Fibroblast of skin of back (primary cell): ENCODE measurements at places on chromosomes 2 and 18.

DNA sequence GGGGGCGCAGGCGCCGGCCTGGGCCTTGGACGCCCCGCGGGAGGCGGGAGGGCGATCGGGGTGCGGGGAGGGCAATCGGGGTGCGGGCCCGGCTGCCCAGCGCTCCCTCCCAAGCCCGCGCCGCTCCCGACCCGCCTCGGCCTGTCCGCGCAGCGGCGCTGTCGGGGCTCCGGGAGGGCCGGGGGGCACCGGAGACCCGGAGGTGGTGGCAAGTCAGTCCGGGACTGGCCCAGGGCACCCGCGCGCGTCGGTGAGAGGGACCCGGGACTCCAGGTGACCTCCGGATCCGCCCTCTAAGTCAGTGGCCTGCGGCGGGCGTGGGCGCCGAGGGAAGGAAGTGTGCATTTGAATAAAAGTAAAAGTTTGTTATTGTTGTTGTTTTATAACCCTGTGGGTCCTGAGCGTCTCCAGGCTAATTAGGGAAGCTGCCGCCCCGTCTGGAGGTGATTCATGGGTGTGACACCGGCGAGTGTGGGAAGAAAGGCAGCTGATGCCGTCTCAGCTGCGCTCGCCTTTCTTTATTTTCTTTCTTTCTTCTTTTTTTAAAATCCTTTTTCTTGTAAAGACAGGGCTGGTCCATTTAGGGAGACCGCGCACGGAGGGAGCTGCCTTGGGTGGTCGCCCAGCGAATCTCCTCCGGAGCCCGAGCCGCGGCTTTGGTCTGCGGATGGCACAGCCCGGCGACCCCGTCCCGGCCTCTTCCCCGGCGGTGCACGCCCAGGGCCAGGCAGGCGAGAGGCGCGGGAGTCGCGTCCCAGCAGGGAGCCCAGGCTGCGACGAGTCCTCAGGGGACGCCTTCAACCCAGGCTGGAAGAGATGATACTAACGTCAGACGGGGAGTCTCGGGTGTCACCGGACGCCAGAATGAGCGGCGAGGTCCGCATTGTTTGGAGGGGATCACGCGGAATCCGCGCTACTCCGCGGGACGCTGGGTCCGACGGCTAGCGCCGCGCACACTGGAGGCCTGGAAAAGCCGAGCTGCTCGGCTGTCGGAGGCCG is 627 bp upstream of the CRACDL start:
- DNase-seq = no peak

DNA sequence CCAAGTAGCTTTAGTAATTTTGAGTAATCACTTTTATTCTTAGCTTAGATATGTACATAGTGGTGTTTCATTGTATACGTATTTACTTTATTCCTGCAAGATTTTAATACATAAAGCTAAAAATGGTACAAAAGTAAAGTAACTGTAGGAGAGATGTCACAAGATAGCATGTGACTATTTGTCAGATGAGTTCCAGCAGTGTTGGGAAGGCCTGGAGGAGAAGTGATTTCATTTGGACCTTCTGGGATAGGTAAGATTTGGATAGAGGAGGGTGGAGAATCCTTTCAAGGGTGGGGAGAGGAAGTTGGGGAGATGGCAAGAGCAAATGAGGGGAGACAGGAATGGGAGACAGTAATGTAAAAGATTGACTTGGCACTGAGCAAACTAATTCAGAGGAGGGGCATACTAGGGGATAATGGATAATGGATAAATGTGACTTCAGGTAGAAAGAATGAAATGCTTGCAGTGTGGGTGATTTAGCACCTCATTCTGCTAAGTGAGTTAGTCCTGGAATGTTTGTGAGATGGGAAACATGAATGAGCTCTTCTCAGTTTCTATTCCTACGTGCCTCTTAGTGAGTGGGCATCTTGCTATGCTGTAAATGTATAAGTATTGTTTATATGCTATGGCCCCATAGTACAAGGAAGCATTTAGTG is 10.5 kb downstream of the WDR43 start:
- DNase-seq = no peak

GRCh38 chr18:62071071-62071470 is 115.8 kb downstream of the PIGN start:
- DNase-seq = no peak

- DNase-seq = no peak
Observed at GRCh38 chr2:201191132-201191875, 8.4 kb downstream of the CASP10 start.

DNA sequence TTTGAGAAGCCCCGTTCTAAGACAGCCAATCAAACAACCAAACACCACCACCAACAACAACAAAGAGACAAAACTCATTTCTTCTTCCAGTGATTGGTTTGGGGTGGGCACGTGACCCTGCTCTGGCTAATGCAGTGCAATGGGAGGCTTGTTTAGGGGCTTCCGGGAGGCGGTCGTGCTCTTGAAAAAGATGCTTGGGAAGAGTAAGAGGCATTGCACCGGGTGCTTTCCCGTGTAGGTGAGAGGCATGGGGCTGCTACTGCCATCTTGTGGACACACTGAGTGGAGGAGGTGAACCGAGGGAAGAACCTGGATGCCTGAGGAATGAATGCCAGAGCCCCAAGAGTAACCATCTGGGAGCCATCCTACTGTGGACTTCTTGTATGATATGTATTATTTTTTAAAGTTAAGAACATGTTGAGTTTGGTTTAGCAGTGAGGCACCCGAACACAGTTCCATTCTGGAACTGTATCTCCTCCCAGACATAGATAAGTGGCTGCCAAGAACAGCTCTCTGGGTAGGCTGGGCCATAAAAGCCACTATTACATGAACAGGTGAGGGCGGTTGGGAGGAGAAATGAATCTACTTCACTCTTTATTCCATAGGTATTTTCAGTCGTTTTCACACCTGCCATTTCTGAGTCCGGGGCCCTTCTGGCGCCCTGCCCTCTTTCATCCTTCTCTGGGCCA is 19.1 kb upstream of the ARHGAP25 start:
- DNase-seq = peak; percentile 34

DNA sequence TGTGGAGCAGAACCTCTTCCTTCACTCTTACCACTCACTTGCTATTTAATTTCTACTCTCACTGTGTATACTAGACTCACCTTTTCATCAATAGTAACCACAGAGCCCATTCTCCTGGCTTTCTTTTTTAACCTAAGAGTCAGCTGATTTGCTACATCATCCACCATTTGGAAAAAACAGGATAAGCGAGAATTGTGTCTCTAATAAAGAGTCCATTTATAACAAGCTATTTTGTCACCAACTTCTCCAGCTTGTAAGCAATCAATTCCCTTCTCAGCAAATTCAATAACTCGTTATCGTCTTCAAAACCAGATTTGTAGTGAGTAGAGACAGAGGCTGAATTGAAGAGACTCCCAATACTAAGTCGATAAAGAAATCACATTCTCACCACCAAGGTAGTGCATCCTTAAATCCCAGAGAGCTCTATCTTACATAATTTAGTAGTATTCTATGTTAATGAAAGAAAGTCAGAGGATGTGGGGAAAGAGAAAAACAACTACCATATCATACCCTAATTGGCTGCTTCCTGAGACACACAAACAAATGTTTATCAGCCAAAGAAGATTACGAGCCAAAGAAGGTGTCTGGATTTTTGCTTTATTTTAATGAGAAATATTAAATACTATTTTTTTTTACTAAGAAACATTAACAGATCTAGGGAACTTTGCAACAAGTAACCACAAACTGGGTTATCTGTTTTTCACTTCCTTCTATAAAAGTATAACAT is 52.5 kb upstream of the SPTBN1 start:
- no peak for DNase-seq

DNA sequence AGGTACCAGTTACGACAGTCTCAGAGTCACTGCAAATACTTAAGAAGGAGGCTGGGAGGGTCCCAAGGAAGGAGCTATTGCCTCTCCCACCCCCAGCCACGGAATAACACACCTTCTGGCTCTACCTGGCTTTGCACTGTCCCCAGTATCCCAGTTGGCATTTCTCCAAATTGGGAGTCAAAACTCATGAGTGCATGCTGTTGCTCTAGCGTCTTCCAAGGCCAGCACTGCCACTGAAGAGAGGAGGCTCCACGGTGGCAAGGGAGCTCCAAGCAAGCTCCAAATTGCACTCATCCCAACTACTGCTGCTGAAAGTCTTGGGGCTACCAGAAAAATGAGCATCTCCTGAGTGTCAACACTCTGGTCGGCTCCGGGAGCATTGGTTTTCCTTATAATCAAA is 1.6 kb downstream of the SCTR start:
- no peak for DNase-seq

DNA sequence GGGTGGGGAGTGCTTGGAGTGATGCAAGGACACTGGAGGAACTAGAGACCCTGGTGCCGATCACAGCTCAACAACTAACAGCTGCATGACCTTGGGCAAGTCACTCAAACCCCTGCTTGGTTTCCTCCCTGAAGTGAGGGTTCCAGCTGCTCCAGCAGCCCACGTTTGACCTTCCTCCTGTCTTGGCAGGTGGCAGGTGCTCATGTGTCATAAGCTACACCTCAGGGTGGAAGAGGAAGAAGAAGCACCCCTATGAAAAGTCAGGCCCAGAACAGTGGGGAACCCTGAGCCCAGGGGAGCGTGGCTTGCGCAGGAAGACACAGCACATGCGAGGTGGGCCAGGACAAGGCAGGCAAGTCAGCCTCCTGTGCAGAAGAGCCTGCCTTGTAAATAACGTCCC is 42.4 kb downstream of the MRPL35 start:
- no peak for DNase-seq

- no peak for DNase-seq
Observed at GRCh38 chr18:31230495-31230894, 67.8 kb upstream of the DSC1 start.

- DNase-seq = no peak
Observed at GRCh38 chr2:237712477-237713377, 85.3 kb downstream of the LRRFIP1 start.

DNA sequence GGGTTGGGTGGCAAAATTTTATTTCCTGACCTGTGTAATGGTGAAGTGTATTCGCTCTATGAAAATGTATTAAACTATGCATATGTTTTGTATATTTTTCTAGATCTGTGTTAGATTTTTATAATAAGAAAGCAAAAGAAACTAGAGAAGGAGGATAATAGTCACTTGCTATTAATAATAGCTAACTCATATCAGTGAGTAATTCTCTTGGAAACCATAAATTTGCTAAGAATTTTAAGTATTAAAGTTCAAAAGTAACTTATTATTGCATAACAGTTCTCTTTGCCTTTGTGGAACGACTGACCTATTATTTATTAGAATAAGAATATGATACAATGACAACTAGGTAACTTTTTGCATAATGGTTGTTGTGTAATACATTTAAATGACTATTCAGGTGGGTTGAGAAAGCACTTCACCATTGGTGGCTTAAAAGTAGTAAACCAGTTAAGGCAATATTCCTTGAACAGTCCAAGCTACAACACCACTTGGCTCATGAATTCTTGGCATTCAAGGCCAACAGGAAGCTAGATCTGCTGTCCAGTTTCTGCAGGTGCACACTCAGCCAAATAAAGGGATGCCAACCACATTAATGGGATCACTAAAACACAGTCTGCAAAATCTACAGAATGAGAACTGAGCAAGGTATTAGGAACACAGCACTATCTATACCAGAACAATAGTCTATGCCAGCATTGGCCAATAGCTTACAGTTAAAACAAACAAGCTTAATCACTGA is 921.3 kb downstream of the CPS1 start:
- no peak for DNase-seq

- no peak for DNase-seq
Observed at GRCh38 chr2:182426082-182426917, 536 bp downstream of the PDE1A start.

DNA sequence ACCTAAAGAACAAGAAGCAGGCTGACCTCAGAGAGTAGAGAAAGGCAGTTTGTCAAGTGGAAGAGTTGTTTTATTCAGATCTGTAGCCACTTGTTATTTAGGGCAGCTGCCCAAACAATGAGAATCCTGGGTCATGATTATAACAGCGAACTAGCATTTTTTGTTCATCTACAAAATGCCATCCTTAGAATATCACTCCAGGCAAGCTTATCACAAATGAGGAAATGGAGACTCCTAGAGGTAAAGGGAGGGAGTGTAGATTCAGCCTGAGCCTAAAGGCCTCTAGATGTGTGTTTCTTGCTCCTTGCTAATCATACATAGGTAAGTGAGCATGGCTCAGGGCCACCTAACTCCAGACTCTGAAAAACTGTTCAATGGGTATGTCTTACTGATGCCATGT is 126.1 kb downstream of the HNMT start:
- DNase-seq = peak; percentile 48

- peak; percentile 12 for DNase-seq
Observed at GRCh38 chr18:64799376-64799775, 650.5 kb upstream of the LINC00305 start.

DNA sequence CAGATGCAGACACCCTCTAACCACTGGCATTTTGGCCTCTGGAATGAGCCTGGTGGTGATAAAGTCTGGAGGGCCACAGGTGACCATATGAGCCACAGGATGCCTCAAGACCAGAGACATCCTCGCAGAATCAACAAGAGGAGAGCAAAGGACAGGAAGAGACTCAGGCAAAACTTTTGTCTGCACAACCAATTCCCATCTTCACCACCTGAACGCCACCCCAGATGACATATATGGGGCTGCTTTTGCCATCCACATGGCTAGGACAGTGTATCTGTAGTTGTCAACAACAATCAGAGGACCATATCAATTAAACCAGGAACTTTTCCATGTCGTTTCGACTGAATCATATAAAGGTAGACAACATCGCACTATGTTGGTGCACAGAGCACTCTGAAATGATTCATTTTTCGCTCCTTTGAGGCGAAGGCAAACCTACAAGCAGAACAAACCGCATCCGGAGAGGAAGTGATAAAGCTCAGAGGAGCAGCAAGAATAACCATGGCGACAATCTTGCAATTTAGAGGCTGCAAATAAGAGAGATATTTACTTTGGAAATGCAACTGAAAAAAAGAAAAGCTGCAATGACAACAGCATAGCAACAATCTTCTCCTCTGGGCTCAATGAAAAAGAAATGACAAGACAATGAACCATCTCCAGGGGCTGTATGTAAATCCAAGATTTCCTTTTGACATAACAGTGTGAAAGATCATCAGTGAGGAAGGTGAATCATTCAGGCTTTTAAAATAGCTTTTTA is 204.5 kb downstream of the ARL4C start:
- no peak for DNase-seq

DNA sequence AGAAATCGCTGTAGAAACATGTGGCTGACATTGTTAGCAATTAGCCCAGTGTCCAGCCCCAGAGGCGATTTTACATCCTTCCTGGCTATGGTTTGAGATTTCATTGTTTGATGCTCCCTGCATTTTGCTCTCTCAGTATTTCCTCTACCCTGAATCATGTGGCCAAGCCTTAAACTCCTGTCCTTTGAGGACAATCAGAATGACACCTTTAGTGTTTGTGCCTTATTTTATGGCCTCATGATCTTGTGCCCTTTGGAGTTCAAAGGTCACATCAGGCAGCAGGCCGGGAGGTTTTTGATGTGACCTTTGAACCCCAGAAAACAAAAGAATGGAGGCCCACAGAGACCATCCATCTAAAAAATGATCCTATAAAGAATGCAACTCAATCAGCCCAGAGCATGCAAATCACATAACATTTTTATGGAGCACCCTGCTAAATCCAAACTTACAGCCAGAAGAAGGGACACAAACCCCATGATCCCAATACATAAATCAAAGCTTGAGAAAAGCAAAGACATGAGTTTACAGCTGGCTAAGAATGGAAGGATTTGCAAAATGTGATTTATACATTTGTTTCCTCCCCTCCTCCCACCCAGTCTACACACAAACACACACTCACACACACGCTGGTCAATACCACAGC is 52.5 kb downstream of the FECH start:
- DNase-seq = no peak

- DNase-seq = no peak
Observed at GRCh38 chr2:75555701-75556100, 5.0 kb downstream of the EVA1A start.

GRCh38 chr2:162465430-162465829 is 121.5 kb downstream of the GCA start:
- DNase-seq = no peak

- peak; percentile 53 for DNase-seq
Observed at GRCh38 chr2:151326554-151326953, 30.8 kb upstream of the TNFAIP6 start.
